Sigmoid colon (tissue), 7 donors: ENCODE measurements at places on chromosomes 3 and 15.

DNA sequence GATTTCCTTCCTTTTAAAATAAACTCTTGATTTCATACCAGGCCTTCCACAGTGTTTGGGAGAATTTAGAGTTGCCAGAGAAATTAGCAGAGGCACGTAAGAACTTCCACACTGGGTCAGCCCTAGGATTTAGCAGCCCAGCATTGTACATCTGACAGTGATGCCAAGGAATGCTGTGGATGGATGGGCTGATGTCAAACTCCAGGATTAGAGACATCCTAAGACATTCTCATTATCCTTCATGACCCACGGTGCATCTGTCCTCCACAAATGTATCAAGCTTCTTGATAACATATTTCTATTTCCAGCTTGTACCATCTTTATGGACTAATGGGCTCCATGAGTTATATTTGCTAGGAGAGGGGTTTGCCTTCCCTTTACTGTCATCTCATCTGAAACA, 8.0 kb upstream of the TPM1 start:
- DNase-seq = no peak

DNA sequence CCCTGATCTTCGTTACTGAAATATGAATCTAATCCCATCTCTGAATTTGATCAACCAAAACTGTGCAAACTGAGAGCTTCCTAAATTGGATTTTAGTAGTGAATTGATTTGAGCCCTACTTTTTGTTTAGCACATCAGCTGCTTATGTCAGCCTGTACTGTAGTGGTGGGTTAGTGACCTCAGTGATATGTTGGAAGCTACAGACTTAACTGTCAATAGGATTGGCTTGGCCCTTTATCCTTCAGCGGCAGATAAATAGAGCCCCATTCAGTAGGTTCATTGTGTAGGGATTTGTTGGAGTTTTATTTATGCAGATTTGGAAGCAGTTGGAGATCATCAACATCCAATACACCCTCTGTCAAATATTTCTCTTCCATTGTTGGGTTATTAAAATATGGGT, 409.7 kb downstream of the SOX2 start:
- no peak for DNase-seq

DNA sequence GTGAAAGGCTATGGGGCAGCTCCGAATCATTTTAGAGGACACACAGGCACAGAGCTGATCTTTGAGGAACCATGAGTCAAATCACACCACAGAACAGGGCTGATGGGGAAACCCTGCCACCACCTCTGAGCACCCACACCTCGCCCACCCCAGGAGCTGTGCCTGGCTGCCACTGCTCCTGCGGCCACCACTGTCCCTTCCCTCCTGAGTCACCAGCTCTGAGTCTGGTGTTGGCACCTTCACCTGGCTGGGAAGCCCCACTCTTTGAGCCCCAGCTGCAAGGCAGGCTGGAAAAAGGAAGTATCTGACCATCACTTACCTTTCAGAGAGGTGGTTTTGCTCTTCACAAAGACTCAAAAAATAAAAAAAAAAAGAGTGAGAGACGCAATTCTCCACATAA, 63.6 kb upstream of the MEF2A start:
- no peak for DNase-seq

DNA sequence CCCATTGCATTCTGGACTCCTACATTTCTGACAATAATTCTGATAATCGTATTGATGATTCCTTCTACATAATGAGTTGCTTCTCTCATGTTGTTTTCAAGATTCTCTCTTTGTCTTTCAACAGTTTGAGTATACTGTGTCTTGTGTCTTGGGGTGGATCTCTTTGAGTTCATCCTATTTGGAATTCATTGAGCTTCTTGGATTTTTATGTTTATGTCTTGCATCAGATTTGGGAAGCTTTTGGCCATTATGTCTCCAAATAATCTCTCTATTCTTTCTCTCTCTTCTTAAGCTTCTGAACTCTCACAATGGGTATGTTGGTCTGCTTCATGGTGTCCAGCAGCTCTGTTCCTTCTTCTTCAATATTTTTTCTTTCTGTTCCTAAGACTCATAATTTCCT, 592.2 kb downstream of the FHIT start:
- DNase-seq = no peak

- no peak for DNase-seq
Observed at GRCh38 chr3:97689111-97689510, 75.4 kb upstream of the ARL6 start.

GRCh38 chr15:69583626-69584025, 131.0 kb downstream of the RPLP1 start:
- no peak for DNase-seq

- no peak for DNase-seq
Observed at GRCh38 chr3:3145831-3146230, 19.1 kb downstream of the TRNT1 start.

- DNase-seq = no peak
Observed at GRCh38 chr3:19967812-19968211, 20.9 kb downstream of the RAB5A start.

DNA sequence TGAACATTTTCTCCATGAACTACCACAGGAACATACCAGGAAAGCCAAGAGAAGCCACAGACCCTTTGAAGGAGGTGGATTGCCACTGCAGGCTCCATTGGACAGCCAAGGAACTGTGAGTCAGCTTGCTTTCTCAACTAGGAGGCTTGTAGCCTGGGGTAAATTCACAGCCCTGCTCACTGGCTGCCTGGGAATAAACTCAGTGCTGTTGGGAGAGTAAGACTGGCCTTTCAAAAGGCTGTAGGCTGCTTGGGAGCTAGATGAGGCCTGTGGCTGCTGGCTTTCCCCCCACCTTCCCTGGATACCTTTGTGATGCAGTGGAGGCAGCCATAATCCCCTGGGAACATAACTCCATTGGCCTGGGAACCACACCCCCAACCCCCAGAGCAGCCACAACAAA, 223.5 kb upstream of the RBMS3 start:
- no peak for DNase-seq

DNA sequence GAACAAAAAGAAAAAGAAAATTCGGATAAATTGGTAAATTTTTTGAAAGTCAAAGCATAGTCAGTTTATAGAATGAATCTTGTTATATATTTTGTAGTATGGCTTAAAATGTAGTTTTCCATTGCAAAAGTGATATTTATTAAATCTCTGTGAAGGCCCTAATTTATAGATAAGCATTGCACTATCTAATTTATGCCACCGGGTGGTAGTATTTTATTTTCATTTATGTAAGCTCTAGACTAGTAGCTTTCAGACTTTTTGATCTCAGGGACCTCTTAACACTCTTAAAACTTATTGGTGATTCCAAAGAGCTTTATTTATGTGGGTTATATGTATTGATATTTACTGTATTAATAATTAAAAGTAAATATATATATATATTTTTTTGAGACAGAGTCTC, 133.9 kb upstream of the LRRFIP2 start:
- no peak for DNase-seq

DNA sequence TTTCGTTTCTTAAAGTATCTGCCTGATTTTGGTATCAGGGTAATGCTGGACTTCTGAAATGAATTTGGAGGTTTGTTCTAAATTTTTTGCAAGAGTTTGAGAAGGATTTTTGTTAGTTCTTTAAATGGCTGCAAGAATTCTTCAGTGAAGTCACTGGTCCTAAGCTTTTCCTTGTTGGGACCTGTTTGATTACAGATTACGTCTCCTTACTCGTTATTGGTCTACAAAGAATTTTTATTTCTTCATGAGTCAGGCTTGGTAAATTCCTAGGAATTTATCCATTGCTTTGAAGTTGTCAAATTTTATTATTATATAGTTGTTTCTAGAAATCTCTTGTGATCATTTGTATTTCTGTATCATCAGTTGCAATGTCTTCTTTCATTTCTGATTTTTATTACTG, 196.0 kb downstream of the DPH6 start:
- no peak for DNase-seq

GRCh38 chr3:122825460-122825859, 30.6 kb downstream of the SLC49A4 start:
- no peak for DNase-seq

- no peak for DNase-seq
Observed at GRCh38 chr15:76024021-76024768, 12.0 kb upstream of the NRG4 start.

GRCh38 chr3:45465192-45465591, 76.8 kb downstream of the LARS2 start:
- no peak for DNase-seq

GRCh38 chr15:77208241-77208640, 137.3 kb upstream of the TSPAN3 start:
- DNase-seq = no peak

GRCh38 chr3:169266351-169266750, 397.2 kb downstream of the MECOM start:
- no peak for DNase-seq

DNA sequence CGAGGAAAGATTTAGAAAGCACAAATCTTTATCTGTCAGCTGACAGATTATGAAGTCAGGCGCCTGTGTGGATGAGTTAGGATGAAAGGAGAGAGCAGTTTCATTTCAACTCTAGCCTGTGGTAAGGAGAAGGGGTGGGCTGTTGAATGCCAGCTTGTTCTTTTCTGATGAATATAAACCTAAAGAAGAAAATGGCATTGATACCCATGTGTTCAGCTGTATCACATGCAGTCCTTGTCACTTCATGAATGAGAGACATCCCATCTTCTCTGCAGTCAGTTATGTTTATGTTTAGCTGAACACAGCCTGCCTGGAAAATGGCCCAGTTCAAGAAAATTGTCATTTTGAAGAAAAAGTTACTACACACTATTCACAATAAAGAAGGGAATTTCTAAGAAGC, 345.7 kb upstream of the RBMS3 start:
- no peak for DNase-seq

DNA sequence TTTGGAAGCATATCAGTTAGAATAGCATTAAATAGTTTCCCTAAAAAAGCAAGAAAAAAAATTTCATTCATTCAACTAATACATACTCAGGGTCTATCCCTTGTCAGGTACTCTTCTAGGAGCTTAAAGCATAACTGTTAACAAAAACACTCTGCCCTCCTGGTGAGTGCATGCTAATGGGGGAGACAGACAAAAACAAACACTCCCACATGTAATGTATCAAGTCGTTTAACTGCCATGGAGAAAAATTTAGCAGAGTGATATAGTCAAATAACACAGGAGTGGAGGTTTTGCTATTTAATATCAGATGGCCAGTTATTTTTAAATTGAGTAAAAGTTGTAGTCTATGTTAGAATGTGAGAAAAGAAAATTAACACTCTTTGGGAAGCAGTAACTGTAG, 254.5 kb upstream of the RARB start:
- no peak for DNase-seq

- DNase-seq = no peak
Observed at GRCh38 chr3:179921500-179921899, 115.2 kb downstream of the PEX5L start.

- no peak for DNase-seq
Observed at GRCh38 chr3:153595186-153595815, 433.3 kb downstream of the RAP2B start.

DNA sequence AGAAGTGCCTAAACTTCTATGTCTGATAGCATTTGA, at the start of gene TP63:
TP63 (plus strand) TSS at position 17 of the 36 bp plus-strand sequence. CDS start 127 bp downstream, outside the sequence.
- DNase-seq = no peak

DNA sequence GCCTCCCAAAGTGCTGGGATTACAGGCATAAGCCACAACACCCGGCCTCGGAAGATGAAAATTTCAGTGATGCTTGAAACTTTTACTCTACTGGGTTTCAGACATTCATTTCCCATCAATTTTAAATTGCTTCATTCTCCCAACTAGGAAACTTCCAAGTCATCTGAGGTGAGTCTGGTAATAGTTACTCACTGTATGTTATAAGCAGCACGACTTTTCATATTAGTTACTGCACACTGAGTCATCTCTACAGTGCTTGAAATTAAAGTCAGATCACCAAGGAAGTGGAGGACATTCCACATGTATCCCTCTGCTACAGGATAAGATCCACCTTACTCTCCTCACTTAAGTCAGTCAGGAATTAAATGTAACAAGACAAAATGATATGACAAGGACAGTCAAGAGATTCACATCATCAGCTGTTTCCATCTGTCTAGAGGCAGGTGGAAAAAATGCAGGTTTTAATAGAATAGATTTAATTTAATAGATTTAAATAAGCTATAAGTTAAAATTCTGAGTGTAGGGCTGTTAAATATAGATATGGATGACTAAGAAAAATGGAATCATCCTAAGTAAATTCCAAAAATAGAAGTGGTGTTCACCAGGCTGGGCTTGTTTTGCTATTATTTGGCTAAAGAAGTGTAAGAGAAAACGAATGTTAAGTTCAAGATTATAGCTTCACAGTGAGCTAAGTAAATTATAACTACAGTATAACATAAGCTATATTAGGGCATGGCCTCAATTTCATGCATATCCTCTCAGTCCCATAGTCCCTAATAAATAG, 104.4 kb downstream of the TMCO5A start:
- DNase-seq = no peak
